ENCODE measurements at places on chromosomes 16 and 17.

DNA sequence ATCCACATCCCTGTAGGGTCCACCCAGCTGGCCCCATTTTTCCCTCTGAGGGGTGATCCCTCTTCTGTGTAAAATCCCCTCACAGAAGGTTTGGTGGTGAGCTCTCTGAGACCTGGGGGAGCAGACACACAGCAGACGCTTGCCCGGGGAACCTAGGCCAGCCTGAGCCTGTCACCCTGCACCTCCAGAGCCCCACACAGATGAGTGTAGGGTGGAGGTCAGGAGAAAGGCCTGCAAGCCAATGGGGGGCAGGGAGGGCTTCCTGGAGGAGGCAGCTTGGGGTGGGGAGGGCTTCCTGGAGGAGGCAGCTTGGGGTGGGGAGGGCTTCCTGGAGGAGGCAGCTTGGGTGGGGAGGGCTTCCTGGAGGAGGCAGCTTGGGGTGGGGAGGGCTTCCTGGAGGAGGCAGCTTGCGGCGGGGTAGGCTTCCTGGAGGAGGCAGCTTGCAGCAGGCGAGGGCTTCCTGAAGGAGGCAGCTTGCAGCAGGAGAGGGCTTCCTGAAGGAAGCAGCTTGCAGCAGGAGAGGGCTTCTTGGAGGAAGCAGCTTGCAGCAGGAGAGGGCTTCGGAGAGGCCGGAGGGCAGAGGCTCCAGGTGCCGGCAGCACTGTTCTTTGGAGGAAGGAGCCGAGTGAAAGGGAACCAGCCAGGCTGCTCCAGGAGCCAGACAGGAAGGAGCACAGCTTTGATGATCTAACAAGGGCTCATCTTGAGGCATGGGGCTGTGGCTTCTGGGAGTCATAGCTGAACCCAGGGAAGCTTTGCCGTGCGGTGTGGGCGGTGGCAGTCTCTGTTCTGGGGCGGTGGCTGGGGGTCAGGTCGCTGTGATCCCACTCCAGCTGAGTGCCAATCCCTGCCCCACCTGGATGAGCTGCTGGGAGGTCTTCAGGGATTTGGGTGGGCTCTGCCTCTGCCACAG, 83.7 kb upstream of the ZNF469 start:
- DNase-seq, result no peak

- DNase-seq, result no peak
Observed at GRCh38 chr17:31564883-31565301, 173.4 kb downstream of the RAB11FIP4 start.

GRCh38 chr17:42844271-42844670, at the start of gene AOC2:
TSS of gene AOC2 (plus strand) at chr17:42844580. CDS start at chr17:42844627, 47 bp downstream.
- no peak for DNase-seq

DNA sequence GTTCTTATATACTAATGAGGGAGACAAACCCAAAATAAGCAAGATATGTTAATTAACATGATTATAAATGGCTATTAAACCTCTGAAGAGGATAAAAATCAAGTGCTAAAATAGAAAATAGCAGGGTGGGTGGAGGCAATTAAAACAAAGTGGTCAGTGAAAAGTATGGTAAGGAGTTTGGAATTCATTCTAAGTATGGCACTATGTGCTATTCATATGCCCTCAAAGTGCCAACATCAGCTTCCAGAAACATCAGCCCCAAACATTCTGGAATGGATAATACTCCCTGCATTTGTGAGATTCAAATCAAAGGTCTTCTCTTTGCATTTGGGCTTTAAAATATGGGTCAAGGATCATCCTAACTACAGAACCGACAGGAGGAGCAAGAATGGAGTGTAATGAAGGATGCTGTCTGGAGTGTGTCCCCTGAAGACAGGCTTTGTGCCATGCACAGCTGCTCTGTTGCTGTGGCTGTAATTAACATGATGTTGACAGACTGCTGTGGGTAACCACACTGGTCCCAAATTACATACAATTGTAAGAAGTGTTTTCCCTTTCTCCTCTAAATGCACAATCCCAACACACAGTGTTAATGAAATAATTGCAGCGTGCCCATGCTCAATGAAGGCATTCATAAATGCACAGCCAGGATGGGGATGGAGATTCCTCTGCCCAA, 93.1 kb downstream of the VAT1L start:
- no peak for DNase-seq

DNA sequence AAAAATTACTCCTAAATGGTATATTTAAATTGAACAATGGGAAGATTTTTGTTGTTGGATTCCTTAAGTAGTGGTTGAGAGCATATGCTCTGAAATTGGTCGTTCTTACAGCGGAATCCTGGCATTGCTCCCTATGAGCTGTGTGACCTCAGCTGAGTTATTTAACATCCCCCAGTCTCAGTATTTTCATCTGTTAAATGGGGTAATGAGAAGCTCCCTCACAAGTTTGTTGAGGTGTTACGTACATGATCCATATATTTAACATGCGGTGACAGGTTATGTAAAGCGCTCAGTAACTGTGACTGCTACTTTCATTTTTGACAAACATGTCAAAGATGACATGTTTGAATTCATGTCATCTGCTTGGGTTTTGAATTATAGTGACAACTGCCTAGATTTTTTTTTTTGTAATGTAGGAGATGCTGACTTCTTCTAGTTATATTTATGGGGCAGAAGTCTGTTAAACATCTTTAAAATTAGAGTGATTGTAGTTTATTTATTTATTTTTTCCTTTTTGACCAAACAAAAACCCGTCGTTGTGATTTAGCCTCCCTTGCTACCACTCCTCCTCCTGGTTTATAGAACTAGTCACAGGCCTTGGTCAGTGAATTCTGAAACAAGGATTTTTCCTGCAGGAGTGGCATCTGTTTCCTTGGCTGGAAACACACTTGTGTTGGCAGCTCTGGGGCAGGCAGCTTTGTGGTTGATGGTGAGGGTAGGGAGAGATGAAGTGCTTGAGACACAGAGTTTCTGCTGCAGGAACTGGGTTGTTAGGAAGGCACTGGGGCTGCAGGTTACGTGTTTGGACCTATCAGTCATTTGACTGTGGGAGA, 268.8 kb downstream of the SNX29 start:
- DNase-seq, result no peak

DNA sequence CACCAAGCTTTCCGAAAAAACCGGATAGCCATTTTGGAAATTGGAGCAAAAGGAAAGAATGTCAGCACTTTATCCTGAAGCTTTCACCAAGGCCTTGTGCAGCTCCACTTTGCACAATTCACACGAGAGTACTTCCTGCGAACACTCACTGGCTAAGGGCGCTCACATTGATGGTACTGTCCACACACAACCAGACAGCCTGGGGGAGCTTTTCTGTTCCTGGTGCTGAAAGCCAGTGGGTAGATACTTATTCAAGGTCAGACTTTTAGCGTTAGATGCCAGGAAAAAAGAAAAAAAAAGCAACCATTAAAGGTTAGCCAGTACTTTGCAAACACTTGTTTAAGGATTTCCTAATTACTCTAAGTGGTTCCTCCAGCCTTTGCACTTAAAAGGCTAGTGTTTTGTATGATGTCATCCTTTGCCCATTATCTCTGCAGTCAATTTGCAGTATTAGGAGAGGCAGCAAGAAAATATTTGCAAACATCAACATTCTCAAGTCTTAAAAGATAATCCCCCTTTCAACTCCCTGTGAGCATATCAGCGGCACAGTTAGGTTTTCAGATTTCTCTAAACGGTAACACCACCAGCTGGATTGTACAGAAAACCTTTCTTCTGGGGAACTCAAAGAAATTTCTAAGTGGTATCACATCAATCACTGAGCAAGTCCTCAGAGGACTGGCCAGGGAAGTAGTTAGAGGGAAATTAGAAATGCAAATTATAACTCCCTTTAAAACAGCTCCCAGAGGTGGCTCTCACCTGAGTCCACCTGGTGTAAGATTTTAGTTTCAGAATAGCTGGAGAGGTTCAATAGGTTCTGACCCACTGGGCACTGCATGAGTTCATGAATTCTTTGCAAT, 243.4 kb upstream of the IRX5 start:
- DNase-seq, result no peak

DNA sequence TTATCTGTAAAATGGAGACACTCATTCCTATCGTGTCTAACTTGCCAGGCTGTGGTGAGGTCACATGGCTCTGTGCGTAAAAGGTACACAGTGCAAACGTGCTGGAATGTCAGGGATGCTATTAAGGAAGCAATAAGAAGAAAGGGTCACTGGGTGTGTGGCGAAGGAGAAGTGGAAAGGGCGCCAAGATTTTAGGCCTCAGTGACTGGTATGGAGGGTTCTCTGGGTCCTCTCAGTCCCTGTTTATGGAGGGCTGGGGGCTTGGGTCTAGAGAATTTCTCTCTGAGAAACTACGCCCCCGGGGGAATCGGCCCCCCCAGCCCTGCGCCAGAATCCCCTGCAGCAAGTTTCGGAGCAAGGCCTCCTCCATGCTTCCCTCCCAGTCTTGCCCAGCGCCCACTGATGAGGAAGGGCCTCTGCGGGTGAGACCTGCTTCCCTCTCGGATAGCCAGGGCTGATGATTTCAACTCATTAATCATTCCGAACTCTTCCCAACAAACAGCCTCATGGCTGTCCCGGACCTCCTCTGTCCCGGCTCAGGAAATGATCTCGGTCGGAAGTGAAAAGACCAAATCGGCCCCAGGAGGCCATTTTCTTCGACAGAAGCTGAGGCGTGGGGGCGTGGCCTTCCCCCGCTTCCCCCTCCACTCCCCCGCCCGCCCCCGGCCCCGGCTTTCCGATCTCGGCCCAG, 1.2 kb upstream of the HEXIM1 start:
- no peak for DNase-seq

DNA sequence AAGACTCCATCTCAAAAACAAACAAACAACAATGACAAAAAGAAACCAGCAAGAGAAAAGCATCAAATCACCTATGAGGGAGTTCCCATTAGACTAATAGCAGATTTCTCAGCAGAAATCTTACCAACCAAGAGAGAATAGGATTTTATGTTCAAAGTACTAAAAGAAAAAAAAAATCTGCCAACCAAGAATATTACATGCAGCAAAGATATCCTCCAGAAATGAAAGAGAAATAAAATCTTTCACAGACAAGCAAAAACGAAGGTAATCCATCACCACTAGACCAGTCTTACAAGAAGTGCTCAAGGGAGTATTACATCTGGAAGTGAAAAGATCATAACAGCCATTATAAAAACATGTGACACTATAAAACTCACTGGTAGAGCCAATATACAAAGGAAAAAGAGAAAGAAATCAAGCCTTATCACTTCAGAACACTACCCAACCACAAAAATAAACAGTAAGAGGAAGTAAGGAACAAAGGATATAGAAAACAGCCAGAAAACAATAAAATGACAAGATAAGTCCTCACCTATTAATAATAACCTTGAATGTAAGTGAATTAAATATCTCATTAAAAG, 66.3 kb downstream of the STX8 start:
- no peak for DNase-seq

DNA sequence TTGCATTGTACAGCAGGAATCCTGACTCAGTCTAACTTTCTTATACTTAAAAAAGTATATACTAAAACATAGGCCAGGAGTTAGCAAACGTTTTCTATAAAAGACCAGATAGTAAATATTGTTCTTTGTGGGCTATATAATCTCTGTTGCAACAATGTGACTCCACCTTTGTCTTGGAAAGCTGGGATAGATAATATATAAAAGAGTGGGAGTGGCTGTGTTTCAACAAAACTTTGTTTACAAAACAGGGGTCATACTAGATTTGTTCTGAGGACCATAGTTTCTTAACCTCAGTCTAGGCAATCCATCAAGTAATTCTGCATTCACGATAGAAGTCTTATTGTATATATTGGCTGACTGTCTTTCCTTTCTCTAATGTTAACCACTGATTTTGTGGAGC, 9.0 kb upstream of the TBC1D3B start:
- DNase-seq, result no peak

DNA sequence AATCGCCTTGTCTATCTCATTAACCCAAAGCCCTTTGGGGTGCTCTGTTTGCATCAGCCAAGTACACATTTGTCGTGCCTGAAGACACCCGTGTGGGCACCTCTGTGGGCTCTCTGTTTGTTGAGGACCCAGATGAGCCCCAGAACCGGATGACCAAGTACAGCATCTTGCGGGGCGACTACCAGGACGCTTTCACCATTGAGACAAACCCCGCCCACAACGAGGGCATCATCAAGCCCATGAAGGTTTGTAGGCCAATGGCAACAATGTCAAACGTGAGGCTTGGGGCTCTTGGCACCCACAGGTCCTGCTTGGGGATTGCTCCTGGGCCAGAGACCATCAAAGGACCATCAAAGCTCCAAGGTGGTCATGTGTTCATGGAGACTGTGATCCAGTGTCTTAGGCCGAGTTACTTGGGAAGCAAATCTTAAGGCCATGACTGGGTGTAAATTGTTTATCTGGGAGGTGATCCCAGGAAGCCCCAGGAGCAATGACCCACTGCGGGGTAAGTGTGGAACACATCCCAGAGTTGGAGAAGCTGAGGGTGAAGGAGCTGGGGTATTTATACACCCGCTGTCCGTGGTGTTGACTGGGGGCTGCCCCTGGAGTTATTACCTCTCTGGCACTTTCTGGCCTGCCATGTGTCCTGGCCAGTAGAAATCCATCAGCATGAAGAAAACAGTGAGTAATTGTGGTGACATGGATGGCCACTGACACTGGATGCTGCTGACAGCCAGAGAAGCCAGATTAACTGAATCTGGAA, 24.0 kb downstream of the CDH5 start:
- DNase-seq, result no peak

Data from B cell (primary cell).